ENCODE measurements at places on chromosomes 16 and 17.

DNA sequence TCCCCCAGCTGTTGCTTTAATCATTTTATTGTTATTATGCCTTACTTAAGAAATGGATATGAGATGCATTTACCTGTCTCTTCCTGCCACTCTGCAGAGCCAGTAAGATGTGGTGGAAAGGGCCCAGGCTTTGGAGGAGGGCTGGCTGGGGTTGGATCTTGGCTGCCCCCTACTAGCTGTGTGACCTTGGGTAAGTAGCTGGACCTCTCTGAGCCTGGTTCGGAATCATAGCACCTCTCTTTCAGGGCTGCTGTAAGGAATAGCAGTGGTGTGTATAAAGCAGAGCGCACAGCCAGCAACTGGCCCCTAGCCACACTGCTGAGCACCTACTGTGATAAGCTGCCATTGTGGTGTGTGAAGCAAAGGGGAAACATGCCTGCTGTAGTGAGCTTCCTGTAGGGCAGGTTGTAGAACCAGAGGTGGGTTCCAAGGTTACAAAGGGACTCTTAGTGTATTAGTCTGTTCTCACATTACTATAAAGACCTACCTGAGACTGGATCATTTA lies 23.9 kb downstream of the MAPT start:
- DNase-seq, result no peak

DNA sequence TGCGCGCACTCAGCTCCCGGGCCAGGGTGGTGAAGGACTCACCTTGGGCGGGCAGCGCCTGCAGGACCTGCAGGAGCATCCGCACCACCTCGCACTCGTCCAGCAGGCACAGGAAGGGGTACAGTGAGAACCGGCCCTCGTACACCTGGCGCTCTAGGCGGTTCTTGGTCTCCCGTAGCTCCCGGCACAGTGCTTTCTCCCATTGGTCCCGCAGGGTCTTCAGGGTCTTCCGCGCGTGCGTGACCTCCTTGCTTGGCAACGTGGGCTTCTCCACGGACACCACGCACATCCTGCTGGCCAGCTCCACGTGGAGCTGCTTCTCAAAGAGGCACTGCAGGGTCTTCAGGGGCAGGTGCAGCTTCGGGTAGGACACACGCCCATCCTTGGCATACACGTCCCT lies 74.1 kb upstream of the MED13 start:
- DNase-seq, result no peak

DNA sequence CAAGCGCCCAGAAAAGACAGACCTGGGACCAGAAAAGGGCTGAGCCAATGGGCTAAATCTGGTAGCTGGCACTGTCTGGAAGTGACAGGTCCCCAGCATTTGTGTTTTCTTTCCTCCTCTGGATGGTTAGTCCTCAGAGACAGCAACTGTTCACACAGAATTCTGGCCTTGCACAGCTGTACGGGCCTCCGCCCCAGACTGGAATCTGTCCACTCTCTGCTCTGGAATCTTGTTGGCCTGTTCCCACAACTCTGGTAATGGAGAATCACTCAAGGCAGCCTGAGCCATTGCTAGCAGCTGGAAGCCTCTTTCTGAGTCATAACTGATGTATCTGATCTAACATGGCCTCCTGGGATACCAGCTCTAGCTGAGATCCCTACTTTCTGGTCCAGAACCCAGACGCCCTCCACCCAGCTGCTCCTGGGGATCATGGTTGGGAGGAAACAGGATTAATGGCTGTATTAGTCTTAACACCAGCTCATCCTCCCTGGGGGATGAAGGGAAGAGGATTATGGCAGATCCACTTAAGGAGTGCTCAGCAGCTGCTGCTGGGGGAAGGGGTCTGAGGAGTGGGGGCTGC lies 9.1 kb downstream of the ZNF668 start:
- peak; percentile 97 for DNase-seq

DNA sequence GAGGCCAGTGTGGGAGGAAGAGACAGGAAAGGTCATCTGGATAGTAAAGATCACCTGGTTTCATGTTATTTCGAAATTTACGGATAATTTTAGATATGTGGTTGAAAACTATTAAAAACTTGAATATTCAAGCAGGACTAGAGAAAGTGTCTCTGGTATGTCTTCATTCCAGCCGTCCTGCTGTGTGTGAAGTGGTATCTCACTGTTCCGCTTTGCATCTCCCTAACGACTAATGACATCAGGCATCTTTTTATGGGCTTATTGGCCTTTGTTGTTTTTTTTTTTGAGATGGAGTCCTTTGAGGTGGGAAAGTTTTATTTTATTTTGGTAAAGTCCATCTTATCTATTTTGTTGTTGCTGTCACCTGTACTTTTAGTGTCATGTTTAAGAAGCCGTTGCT lies 214.4 kb upstream of the CHMP6 start:
- DNase-seq, result no peak

GRCh38 chr17:79171188-79171587 lies 96.6 kb downstream of the ENGASE start:
- DNase-seq, result no peak

DNA sequence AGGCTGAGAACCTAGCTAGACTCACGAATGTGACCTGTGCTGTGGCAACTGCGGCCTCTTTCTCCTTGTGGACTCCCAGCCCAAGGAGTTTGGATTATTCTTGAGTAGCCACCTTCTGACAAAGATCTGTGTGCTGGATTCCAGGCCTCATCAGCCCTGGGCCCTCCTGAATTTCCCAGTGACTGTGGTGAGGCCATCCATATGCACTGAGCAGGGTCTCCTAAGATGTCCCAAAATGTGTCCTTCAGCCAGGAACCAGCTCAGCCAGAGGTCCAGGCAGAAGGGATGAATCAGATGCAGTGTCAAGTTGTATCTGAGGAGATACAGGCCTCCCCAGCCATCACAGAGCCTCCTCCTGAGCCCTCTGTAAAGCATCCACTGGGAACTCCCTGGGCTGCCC lies 124.5 kb downstream of the CCDC182 start:
- DNase-seq, result no peak

All from IMR-90 (cell line).